Renal cortex interstitium (tissue), 15 donors: ENCODE measurements at places on chromosomes 7 and 10. TPM values are rescaled to one million over a fixed set of nuclear protein-coding genes. Genes with fewer than 3 reads are reported as not detected.

DNA sequence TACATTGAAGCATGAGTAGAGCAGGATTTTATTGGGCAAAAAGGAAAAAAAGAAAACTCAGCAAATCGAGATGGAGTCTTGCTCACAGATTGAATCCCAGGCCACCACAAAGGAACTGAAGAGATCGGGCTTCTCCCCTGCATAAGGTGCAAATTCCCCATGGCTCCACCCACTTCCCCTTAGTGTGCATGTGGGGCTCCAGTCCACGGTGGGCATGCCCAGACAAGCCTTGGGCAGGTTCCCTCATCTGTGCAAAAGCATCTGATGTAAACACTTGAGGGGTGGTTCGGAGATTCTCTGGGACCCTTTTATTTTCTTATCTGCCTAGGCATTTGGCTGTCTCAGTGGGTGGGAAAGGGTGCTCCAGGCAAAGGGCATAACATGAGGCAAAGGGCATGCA is 150.7 kb downstream of the CFTR start:
- DNase-seq = no peak

DNA sequence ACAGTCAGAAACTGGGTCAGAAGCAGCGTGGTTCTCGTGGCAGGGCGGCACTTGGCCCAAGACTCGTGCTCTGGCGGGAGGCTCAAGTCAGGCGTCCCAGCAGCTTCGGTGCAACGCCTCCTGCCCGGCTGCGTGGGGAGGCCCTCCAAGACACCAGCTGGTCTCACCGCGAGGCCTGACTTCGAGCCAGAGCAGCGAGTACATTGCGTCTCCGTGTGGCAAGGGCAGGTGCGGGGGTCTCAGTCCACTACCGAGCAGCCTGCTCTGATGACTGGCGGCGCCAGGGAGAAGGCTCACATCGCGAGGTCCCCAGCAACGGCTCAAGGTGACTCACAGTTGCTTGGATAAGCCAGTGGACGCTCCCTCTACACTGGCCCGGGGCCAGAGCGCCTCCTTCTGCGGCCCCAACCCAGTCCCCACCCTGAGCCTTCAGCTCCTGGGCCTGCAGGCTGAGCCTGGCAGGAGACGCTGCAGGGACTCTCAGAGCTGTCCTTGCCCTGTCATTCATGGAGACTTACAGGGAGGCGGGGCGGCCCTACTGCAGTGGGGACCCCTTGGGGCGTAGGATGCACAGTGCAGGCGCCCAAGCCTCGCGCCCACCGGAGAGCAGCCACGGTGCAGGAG is 41.9 kb upstream of the PRKAR1B start:
- DNase-seq = no peak

DNA sequence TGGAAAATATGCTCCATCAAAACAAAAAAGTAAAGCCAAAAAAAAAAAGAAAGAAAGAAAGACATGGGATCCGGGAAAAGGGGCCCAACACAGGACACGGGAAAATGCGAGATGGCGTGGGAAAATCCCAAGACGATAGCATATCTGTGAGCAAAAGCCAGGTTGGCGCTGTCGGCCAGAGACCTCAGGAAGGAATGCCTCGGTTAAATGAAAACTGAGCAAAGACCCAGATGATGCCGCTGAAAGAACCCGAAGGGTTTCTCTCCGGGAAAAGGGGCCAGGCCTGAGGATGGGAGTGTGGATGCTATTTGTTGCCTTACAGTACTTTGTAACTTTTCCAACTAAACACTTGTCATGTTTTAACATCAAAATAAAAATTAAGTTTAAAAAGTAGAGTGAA is 49.5 kb upstream of the PPP2R2D start:
- no peak for DNase-seq

- DNase-seq = no peak
Measured at GRCh38 chr10:113216102-113216501, 266.1 kb downstream of the TCF7L2 start.

The RPEL1 gene
- 0.14 TPM for polyA plus RNA-seq

DNA sequence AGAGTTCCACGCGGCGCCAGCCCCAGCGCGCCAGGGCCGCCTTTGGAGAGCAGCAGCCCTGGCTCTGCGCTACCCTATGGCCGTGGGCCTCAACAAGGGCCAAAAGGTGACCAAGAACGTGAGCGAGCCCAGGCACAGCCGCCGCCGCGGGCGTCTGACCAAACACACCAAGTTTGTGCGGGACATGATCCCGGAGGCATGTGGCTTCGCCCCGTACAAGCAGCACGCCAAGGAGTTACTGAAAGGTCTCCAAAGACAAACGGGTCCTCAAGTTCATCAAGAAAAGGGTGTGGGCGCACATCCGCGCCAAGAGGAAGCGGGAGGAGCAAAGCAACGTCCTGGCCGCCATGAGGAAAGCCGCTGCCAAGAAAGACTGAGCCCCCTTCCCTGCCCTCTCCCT is 144.1 kb downstream of the SRPK2 start:
- DNase-seq = no peak

GRCh38 chr10:128803790-128804189 is 663.3 kb upstream of the MGMT start:
- no peak for DNase-seq

The LBX1 gene
- not detected for polyA plus RNA-seq

The OR6V1 gene
- polyA plus RNA-seq = not detected

GRCh38 chr10:68261132-68261856 is 29.4 kb upstream of the ATOH7 start:
- DNase-seq = no peak

The LRIT1 gene
- not detected for polyA plus RNA-seq

The OR13A1 gene
- polyA plus RNA-seq = not detected
